ENCODE measurements at places on chromosomes 13 and 19. TPM values are rescaled to one million over a fixed set of nuclear protein-coding genes. Genes with fewer than 3 reads are reported as not detected.

LAIR1 gene
- not detected for polyA plus RNA-seq

ZNF700 gene
- polyA plus RNA-seq: 0.37 TPM

SSC5D gene
- 0.96 TPM for polyA plus RNA-seq

ZNF585A gene
- 5.1 TPM for polyA plus RNA-seq

C19orf47 gene
- polyA plus RNA-seq: 25.7 TPM

ENOX1 gene
- 0.28 TPM for polyA plus RNA-seq

KCNN4 gene
- polyA plus RNA-seq: 16.9 TPM

TMEM255B gene
- 0.28 TPM for polyA plus RNA-seq

CDX2 gene
- 0.34 TPM for polyA plus RNA-seq

GRCh38 chr19:11375143-11375948, 880 bp downstream of the SWSAP1 start:
- DNase-seq: no peak

- DNase-seq: peak; percentile 87
Observed at GRCh38 chr19:39046037-39046821, 13.9 kb upstream of the FBXO27 start.

GRCh38 chr19:46637224-46637623, 1.2 kb upstream of the GNG8 start:
- DNase-seq: no peak

GRCh38 chr19:54871696-54872095, 2.3 kb upstream of the FCAR start:
- no peak for DNase-seq

- DNase-seq: no peak
Observed at GRCh38 chr13:28474491-28475134, 20.3 kb downstream of the FLT1 start.

DNA sequence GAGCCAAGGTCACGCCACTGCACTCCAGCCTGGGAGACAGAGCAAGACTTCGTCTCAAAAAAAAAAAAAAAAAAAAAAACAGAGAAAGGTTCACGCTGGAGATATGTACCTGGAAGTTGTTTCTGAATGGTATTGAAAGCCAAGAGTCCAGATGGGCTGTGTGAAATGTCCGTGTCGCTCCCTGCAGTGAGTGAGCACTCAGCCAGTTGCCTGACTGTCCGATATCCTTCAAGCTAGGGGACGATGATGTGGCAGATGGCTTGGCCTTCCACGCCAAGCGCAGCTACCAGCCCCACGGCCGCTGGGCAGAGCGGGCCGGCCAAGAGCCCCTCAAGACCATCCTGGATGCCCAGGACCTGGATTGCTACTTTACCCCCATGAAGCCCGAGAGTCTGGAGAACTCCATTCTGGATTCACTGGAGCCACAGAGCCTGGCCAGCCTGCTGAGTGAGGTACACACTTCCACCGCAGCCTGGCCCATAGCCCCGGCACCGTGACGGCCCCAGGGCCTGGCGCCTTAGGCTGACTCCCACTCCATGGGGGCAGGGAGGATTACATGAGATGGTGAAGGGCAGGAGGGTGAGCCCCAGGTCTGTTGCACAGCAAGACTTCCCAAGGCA, 11.7 kb upstream of the OVOL3 start:
- no peak for DNase-seq
